Stimulated activated CD8-positive, alpha-beta memory T cell treated with anti-CD3 and anti-CD28 coated beads, Interleukin-15, amount 100 ng/mL, for 1 hour (primary cell): ENCODE measurements at places on chromosomes 2 and 18.

GRCh38 chr2:39154944-39155343 is 34.1 kb upstream of the SOS1 start:
- DNase-seq, result no peak

- DNase-seq, result no peak
These were observed 344.9 kb downstream of the RBM43 start for GRCh38 chr2:150916467-150917396.

- no peak for DNase-seq
These were observed 175.2 kb downstream of the TGIF1 start for GRCh38 chr18:3624935-3625741.

DNA sequence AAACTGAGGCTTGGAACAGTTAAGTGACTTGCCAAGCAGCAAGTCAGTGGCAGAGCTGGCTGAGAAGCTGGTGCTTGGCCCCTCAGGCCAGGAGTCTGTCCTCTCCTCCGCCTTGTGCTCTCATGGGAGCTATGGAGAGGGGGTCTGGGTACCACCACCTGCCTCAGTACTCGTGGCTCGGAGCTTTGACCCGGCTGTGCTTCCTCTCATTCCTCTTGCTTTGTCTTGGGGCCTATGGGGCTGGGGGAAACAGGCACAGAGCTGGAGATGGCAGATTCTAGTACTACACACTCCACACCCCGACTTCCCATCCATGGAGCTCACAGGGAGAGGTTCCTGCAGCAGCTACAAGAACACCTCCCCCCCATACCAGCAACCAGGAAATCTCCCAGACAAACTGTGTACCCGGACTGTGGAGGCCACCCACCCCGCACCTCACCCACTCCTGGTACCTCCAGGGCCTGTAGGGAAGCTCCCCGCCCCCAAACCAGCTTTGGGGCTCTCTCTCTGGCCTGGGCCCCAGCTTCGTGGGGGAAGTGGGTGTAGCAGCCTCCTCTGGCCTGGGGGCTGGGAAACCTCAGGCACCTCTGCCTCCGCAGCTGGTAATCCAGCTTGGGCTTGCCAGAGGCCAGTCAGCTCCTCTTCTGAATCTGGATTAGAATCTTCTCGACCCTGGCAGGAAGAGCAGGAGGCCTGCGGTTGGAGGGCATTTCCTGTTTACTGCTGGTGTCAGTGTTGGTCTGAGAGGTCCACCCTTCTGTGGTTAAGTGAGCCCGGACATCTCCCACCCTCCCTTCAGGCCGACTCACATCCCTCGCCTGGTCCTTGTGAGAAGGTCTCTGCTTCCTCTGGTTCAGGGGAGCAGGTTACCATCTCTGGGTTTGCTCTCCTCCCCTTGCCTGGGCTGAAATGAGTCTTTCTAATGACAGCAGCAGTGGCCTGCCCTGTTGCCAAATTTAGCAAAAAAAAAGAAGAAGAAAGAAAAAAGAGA is 22.3 kb upstream of the RHOB start:
- no peak for DNase-seq

- no peak for DNase-seq
These were observed 153.2 kb upstream of the MYO3B start for GRCh38 chr2:170024721-170025120.

GRCh38 chr2:43358410-43359201 is 132.2 kb upstream of the ZFP36L2 start:
- DNase-seq, result no peak

GRCh38 chr18:74447404-74448152 is 9.5 kb downstream of the DIPK1C start:
- DNase-seq, result no peak

- DNase-seq, result no peak
These were observed 6.4 kb upstream of the NEUROD1 start for GRCh38 chr2:181686576-181687185.

- no peak for DNase-seq
These were observed 1.5 kb upstream of the SPTBN1 start for GRCh38 chr2:54454548-54455130.

DNA sequence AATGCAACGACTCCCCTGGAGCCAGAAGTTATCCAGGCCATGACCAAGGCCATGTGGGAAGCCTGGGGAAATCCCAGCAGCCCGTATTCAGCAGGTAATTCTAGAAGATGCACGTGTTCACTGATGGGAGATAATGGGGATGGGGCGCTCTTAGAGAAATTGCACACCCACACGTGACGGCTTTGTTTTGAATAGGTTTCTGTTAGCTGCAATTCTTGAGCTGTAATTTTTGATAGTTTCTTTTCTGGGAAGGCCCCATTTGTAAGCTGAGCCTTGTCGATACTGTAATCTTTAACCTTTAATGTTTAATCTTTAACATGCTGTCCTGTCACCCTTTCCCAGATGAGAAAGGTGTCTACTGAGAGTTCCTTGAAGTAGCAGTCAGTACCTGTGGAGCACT is 3.6 kb downstream of the SCLY start:
- DNase-seq, result no peak

- DNase-seq, result peak; percentile 5
These were observed 814 bp upstream of the RAB1A start for GRCh38 chr2:65130664-65131175.

GRCh38 chr2:20352581-20353216 is 2.1 kb upstream of the PUM2 start:
- DNase-seq, result no peak
